ENCODE measurements at places on chromosomes 11 and 22. TPM values are rescaled to one million over a fixed set of nuclear protein-coding genes. Genes with fewer than 3 reads are reported as not detected.

LRFN4 gene
- total RNA-seq = 20.5 TPM

TNNI2 gene
- total RNA-seq = not detected

CD44 gene
- 15.4 TPM for total RNA-seq

MMP13 gene
- not detected for total RNA-seq

MYBPC3 gene
- 2,568 TPM for total RNA-seq

MS4A7 gene
- 11.9 TPM for total RNA-seq

MAP6 gene
- 4.9 TPM for total RNA-seq

SMC1B gene
- total RNA-seq = not detected

SCGB2A2 gene
- not detected for total RNA-seq
